ENCODE measurements at places on chromosomes 4 and X.

GRCh38 chr4:61950625-61951024 is 750.5 kb downstream of the ADGRL3 start:
- DNase-seq = no peak

DNA sequence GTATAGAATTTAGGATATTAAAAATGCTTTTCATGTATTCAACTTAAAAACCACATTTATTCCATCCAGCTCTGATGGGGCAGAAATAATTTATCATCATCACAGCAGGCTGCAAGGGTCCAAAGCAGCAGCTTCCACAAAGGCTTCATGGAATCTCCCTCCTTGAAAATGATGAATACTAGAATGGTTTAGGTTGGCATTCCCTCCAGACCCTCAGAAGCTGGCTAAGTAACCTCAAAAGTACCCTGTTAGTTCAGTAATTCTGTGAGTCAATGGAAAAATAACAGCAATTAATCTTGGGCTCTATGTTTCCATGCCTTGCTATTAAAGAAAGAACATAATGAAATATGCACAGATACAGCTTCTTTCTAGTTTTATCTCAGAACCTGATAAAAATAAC is 594.9 kb upstream of the DIPK2B start:
- DNase-seq = no peak

DNA sequence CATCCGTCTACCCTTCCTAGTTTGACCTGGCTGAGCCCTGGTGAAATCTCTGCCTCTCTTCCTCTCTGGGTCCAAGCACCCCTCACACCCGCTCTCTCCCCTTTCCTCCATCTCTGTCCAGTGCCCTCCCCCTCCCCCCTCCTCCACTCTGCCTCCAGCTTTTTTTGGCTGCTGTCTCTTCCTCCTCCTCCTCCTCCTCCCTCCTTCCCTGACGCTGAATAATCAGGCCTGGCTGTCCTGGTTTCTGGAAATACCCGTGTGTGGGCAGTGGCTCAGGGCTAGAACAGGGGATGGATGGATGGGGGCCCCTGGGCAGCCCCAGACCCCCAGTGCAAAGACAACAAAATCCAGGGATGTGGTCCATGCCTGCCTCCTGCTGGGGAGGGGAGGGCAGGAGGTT is 4.7 kb upstream of the SYP start:
- no peak for DNase-seq

- no peak for DNase-seq
Measured at GRCh38 chr4:73487233-73487632, 5.7 kb downstream of the AFM start.

GRCh38 chr4:32462944-32463343 is 1742.8 kb downstream of the PCDH7 start:
- no peak for DNase-seq

GRCh38 chrX:22889819-22890218 is 109.9 kb upstream of the DDX53 start:
- no peak for DNase-seq

GRCh38 chr4:68765876-68766275 is 49.9 kb upstream of the UGT2B10 start:
- DNase-seq = no peak

DNA sequence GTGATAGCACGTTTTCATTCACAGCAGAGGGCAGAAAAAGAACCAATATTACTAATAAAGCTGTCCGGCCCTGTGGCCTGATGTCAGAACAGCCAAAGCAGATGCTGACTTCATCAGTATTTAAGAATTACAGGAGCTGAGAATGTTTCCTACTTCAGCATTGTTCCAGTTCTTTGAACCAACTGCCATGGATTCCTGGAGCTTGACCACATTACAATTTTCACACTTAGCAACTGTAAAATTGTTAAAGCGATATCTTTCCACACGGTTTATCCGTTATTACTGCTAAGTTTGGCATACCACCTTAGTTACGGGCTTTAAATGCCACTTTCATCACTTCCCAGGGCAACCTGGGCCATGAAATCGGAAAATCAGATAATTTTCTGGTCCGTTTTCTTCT is 118.2 kb downstream of the EPHA5 start:
- DNase-seq = no peak

DNA sequence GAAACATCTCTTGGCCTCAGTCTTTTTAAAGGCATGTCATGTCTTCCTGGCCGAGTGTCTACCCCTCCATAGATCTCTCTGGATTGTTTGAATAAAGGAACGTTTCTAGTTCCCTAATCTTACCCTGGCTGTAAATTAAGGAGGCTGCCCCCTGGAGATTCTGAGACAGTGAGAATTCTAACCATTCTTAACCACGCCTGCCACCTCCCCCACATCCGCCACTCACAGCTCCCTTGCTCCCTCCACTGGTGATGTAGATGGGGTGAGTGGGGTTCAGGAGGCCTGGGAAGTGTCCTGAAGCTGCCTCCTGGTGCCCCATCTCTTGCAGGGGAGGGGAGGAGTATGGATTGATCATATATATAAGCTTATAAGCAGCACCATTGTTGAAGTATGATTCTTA is 48.0 kb upstream of the TRIM2 start:
- DNase-seq = peak; percentile 4

GRCh38 chr4:179145746-179146525 is 1703.7 kb upstream of the AGA start:
- DNase-seq = no peak
